ENCODE measurements at places on chromosomes 4 and X.

DNA sequence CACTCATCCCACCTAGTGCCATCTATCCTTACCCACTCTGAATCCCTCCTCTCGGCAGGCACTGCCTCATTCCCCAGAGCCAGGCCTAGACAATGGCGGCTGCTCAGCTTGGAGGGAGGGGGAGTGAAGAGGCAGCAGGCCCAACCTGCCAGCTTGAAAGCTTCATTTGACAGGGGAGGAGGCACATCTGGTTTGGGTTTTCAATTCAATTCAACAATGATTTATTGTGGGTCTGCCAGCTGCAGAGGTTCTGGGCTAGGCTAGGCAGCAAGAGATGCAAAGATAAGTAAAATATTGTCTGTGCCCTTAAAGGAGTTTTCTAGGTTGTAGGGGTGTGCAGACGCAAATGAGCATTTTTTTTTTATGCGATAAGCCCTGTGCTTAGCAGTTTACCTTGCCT, 58.5 kb downstream of the RTL9 start:
- no peak for DNase-seq

- no peak for DNase-seq
Measured at GRCh38 chrX:94942603-94943002, 1268.6 kb downstream of the FAM133A start.

DNA sequence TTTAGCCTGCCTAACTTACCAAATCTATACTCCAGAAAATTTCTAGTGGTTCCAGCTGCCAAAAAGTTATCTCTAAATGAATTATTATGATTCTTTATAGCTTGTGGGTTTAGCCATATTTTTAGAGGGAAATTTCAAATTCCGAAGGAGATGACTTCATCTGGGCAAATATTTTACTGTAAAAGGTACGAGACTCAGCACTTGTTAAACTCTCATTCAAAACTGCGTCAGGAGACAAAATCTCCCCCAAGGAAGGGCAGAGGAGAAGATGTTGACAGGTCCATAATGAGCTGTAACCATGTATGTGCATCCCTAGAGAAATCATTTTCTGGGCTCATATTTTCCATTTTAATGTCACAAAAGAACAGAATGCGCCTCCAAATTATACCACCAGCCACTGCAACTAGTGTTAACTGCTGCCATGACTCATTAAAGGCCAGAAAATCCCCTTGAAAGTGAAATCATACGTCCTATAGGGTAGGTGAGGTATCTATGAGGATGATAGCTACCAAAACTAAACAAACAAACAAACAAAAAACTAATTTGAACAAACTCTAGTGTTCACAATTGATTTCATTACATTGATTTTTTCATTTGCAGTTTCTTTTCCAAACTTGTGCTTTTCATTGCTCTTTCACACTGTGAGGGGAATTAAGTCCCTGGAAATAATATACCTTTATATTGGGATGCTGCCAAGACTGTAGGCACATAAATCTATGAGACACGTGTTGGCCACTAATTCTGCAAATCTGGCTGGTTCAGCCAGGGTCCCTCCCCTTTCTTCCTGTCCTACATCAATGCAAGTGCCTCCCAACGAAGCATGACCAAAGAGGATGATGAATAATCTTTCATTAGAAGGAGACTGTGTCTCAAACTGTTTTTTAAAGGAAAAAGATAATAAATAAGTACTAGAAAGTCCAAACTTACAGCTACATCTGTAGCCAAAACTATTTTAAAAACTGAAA, 85.8 kb downstream of the ARHGAP6 start:
- no peak for DNase-seq

GRCh38 chr4:89879215-89879614, 15.4 kb upstream of the MMRN1 start:
- no peak for DNase-seq

DNA sequence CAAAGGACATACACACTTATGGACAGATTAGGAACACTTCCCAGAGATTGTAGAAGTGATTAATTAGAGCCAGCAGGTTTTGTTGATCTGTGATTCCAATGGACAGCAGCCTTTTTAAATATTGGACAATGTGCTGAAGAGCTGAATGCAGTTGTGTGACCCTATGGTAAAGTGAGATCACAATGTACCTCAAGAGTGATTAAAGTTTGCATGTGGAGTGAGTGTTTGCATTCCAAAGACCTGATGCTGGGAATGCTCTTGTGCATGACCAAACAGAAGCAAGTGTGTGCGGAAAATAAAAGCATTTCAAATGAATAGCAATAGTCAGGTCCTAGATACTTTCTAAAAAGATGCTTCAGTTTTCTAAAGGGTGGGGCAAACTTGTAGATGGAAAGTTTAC, 154.1 kb downstream of the BANK1 start:
- DNase-seq = no peak

GRCh38 chr4:155972098-155972497, 18.4 kb upstream of the CTSO start:
- peak; percentile 51 for DNase-seq

GRCh38 chrX:21990832-21991231, 41.3 kb upstream of the PHEX start:
- no peak for DNase-seq

DNA sequence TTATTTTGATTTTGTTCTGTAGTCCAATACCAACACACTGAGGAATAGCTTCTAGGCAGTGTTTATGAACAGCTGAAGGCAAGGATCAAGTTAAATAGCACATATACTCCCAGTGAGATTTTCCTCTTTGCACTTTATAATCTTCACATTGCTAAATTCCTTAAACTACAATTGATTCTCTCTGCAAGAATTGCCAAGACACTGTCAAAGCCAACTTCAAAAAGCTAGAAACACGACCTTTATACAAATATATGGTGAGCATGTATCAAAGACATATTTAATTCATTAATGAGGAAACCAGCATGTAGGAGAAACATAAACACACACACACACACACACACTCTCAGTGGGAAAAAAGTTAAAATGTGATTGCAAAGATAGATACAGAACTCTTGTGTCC, 86.4 kb upstream of the FAM9C start:
- DNase-seq = no peak

DNA sequence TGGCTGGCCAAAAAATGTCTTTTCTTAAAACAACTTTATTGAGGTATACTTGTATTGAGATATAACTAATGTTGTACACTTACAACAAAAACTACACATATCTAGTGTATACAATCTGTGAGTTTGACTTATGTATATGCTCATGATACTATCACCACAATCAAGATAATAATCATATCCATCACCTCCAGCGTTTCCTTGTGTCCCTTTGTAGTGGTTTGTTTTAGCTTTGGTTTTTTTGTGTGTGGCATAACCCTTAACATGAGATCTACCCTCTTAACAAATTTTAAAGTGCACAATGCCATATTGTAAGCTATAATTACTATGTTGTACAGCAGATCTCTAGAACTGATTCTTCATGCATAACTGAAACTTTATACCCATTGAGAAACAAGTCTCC, 13.4 kb upstream of the PCSK1N start:
- DNase-seq = no peak

DNA sequence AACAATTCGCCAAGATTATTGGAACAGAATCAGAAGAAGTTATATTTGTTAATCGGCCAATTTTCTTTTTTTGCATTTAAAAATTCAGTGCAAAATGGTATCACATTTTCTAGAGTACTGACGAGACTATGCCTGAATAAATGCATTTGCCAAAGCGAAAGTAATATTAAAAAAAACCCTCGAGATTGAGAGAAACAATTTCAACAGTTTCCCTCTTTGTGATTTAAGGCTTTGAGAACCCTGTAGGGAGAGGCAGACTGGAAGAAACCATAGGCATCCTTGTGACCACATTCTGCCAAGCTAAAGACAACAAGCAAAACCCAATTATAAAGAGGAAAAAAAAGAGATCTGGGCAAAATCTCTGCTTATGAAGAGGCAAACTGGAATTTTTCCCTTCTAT, 218.1 kb upstream of the GK2 start:
- no peak for DNase-seq

GRCh38 chr4:151690164-151690870, 70.5 kb downstream of the GATB start:
- DNase-seq = no peak

DNA sequence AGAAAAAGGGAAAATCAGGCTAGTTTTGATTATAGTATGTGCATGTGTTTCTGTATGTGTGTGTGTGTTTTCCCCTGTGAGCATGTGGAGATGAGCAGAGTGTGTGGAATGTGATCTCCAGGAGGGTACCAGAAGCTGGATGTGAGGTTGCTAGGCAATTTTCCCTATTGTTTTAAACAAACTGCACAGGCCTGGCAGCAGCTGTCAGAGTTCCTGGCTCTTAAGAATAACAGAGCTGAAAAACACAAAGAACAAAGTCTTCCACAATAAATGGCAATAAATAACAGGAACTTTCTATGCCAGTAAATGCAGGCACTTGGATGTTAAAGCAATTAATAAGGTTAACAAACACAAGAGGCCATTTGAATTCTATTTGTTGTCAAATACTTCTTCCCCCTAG, 344.6 kb upstream of the CTSO start:
- DNase-seq = no peak

DNA sequence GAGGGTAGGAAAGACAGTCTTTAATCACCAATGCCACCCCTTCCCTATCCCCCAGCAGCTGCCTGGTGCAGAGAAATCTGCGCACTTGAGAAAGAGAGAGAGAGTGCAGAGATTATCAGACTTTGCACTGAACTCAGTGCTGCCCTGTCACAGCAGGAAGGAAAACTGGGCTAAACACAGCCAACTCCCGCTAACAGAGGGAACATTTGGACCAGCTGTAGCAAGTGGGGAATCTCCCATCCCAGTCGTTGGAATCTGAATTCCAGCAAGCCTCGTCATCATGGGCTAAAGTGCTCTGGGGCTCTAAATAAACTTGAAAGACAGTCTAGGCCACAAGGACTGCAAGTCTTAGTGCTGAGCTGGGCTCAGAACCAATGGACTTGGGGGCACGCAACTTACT, 168.7 kb downstream of the DLG3 start:
- no peak for DNase-seq

- DNase-seq = no peak
Measured at GRCh38 chr4:185730849-185731608, 81.0 kb downstream of the SORBS2 start.

- no peak for DNase-seq
Measured at GRCh38 chrX:49934729-49935128, 12.3 kb downstream of the CLCN5 start.

DNA sequence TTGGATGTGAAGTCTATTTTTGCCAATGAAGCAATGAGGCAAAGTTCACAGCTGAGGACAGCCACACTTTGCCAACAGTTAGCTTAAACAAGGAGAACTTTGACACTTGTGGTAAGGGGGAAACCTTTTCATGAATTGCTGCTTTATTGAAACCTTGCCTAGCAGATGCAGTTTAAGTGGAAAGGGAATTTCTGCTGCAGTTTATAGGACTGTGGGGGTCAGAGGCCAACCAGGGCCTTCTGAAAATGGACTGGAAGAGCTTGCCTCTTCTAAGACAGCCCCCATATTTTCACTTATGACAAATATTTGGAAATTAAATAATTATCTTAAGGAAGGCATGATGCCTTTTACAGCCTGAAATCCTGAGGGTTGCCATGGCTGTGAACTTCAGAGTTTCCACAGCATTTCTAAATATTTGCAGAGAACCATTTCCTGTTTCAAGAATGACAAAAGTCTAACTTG, 550.3 kb downstream of the RAB28 start:
- DNase-seq = no peak

DNA sequence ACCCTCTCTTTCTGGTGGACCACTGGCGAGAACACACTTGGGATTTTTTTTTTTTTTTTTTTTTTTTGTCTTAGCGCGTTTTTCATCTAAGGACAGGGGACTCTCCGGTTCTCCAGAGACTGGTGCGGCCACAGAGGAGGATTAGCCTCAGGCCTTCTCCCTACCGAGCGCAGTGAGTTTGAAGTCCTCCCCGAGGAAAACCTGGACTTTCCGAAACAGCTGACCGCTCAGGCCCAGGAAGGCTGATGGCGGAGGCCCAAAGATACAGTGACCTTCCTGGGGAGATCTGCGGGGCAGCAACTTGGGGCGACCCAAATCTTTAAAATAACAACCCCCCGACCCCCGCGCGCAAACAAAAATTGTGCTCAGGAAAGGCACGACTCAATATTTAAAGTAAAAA, 9.2 kb downstream of the NKX3-2 start:
- DNase-seq = no peak

GRCh38 chr4:139978692-139979091, 175.3 kb downstream of the MAML3 start:
- DNase-seq = no peak

DNA sequence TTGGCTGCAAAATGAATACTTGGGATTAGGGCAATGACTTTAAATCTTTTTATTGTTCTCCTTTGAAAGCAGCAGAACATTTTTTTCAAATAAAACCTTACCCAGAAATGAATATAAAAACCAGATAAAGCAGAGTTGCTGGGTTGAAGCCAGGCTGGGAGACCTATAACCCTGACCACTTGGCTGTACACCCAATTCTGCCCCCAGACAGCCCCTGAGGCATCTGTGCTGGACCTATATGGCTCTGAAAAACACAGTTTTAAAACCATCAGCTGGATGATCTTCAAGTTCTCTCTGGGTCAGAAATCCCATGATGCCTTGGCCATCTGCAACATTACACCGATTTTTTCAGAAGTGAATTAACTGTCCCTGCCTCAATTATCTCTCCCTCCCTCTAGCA, 23.7 kb upstream of the GLRA2 start:
- no peak for DNase-seq

GRCh38 chr4:132691026-132691425, 458.1 kb upstream of the PCDH10 start:
- no peak for DNase-seq

DNA sequence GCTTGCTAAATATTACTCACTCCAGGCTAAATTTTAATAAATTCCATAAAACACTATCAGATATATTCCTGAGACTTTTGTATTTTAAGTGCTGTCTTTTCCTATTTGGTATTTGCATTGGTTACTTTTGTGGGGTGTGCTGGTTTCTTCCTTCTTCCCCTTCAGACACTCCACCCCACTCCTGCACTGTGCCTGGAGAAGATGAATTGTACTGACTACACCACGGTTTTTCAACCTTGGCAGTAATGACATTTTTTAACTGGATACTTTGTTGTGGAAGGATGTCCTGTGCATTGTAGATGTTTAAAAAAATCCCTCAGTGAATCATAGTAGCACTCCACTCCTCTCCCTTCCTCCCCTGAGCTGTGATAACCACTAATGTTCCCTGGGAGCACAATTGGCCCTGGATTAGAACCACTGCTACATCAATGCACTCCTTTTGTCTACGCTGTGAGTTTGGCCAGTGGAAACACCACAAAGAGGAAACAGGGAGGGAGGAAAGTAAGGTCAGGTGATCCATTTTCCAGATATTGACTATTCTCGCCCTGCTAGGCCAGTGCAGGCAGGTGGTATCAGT, 36.3 kb downstream of the SNCA start:
- peak; percentile 48 for DNase-seq

GRCh38 chr4:145153904-145154298, 26.5 kb downstream of the OTUD4 start:
- DNase-seq = no peak

GRCh38 chrX:154748712-154749339, 2.1 kb downstream of the GAB3 start:
- peak; percentile 69 for DNase-seq

All from NCI-H460 (cell line).